ENCODE measurements at places on chromosomes 2 and 18. TPM values are rescaled to one million over a fixed set of nuclear protein-coding genes. Genes with fewer than 3 reads are reported as not detected.
A peak's percentile ranks its signal among the peaks of the same experiment; 100 is the strongest.

DNA sequence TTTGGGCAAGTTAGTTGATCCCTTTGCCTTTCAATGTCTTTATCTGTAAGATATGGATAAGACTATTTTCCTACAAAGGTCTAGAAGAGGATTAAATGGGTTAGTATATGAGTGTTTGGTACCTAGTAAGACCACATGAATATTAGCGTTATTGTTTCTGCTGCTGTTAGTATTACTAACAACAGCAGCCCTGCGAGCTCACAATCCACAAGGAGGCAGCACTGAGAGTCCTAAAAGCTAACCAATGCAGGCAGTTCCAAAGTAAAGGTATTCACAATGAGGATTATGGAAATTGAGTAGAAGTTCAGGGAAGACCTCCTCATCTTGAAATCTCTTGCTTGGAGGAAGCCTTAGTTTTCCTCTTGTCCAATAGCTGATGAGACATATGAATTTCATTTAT lies 248.9 kb downstream of the TDRD15 start:
- H3K4me3 ChIP-seq = no peak overlapping the region
- H3K27me3 ChIP-seq = no peaks in the 10 kb centered on the region
- no peak overlapping the region for H3K27ac ChIP-seq
- DNase-seq = no peak

TET3 gene
- 19.9 TPM for total RNA-seq

RNF125 gene
- total RNA-seq = 41.3 TPM

- H3K27ac ChIP-seq = no peak overlapping the region
- no peak overlapping the region for H3K4me3 ChIP-seq
- H3K27me3 ChIP-seq = no peaks in the 10 kb centered on the region
- no peaks in the 10 kb centered on the region for H3K4me1 ChIP-seq
- no peak for DNase-seq
- H3K36me3 ChIP-seq = no peaks in the 10 kb centered on the region
Observed at GRCh38 chr2:153543635-153544071, 65.1 kb upstream of the RPRM start.

- no peaks in the 10 kb centered on the region for H3K36me3 ChIP-seq
- no peak overlapping the region for H3K4me3 ChIP-seq
- H3K27me3 ChIP-seq = no peaks in the 10 kb centered on the region
- no peak for DNase-seq
Observed at GRCh38 chr2:7845332-7845731, 836.5 kb upstream of the ID2 start.

- H3K27ac ChIP-seq = no peak overlapping the region
- no peak overlapping the region for H3K4me3 ChIP-seq
- no peak for DNase-seq
- no peaks in the 10 kb centered on the region for H3K4me1 ChIP-seq
- no peaks in the 10 kb centered on the region for H3K27me3 ChIP-seq
Observed at GRCh38 chr2:215461836-215462532, 26.1 kb upstream of the FN1 start.

DNA sequence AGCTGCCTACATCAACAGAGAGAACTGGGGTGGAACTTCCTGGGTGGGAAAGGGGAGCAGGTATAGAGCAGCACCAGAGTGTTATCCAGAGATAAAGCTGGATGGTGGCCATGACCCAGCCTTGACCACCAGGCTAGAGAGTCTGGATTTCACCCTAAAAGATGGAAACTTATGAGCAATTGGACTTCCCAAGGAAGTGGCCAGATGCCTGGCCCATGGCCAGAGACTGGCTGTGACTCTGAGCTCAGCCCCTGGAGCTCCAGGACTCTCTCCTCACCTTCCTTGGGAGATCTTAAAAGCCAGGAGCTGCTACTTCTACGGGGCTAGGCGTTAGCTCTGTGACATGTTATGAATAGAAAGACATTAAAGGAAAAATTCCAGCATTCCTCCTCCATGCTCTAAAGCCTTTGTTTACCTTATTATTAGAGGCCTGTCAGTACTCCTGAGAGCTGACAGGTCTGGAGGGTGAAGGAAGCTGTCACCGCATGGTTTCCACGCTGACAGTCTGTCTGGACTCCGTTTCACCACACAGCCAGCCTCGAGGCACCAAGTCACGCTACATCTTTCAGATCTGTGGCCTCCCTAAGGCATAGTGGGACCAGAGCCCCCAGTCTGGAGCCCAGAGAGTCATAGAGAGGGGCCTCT lies 260.0 kb upstream of the SIX2 start:
- no peak overlapping the region for H3K27ac ChIP-seq
- no peaks in the 10 kb centered on the region for H3K36me3 ChIP-seq
- H3K4me3 ChIP-seq = no peak overlapping the region
- DNase-seq = no peak

LIPG gene
- total RNA-seq = not detected

DNA sequence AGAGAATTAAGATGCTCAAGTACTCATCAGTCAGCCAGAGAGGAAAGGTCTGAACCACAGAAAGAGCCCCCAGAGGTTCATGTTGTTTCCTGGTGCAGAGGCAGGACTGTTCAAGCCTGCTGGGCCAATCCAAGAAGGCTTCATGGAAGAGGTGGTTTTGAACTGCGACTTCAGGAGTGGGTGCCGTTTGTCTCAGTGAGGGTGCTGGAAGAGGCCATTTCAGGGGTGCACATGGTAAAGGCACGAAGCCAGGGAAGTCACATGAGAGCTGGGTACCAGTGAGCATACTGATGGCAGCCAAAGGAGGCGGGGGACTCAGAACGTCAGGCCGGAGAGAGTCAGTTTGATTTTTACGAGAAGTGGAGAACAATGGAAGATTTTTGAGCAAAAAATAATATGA lies 55.5 kb downstream of the EMILIN2 start:
- peaks cover 4% of the 10 kb centered on the region for H3K4me1 ChIP-seq
- H3K27me3 ChIP-seq = no peaks in the 10 kb centered on the region
- DNase-seq = no peak

DBI gene
- total RNA-seq = 186 TPM

DNA sequence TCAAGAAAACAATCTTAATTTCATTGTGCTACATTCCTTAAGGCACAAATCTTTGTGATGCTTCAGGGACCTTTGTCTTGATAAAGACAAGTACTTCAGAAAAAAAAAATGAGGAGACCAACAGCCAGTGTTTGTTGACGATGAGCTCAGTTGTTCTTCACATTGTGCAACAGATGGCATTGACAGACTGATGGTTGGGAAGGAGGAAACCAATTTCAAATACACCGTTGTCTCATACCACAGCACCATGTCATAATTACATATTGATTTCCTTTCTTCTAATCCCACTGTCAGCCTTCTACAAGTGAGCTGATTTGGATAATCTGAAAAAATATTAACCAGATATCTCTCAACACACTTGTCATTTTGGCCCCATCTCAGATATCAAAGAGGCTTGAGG lies 53.7 kb upstream of the GRB14 start:
- no peak for DNase-seq
- H3K27ac ChIP-seq = no peak overlapping the region
- no peak overlapping the region for H3K4me3 ChIP-seq
- no peaks in the 10 kb centered on the region for H3K36me3 ChIP-seq

GRCh38 chr2:219249203-219249980 lies 3.7 kb upstream of the TUBA4B start:
- H3K36me3 ChIP-seq = peaks cover 35% of the 10 kb centered on the region
- H3K4me3 ChIP-seq = peak overlapping the region; percentile 56
- peak overlapping the region; percentile 69 for H3K27ac ChIP-seq
- no peaks in the 10 kb centered on the region for H3K27me3 ChIP-seq

- H3K27ac ChIP-seq = no peak overlapping the region
- H3K4me3 ChIP-seq = peak overlapping the region; percentile 47
- DNase-seq = peak; percentile 28
- H3K4me1 ChIP-seq = peaks cover 4% of the 10 kb centered on the region
- H3K27me3 ChIP-seq = peaks cover 6% of the 10 kb centered on the region
- H3K36me3 ChIP-seq = no peaks in the 10 kb centered on the region
Observed at GRCh38 chr18:48007955-48008701, 77.7 kb upstream of the SMAD2 start.

ABCG5 gene
- total RNA-seq = not detected

- H3K4me1 ChIP-seq = peaks cover 67% of the 10 kb centered on the region
- H3K36me3 ChIP-seq = no peaks in the 10 kb centered on the region
- DNase-seq = no peak
- no peaks in the 10 kb centered on the region for H3K27me3 ChIP-seq
Observed at GRCh38 chr2:239259603-239260298, 141.1 kb downstream of the HDAC4 start.

COL4A4 gene
- total RNA-seq = not detected

GRCh38 chr2:191560411-191560980 lies 117.4 kb upstream of the NABP1 start:
- H3K36me3 ChIP-seq = no peaks in the 10 kb centered on the region
- H3K27ac ChIP-seq = no peak overlapping the region
- no peak for DNase-seq
- H3K4me3 ChIP-seq = no peak overlapping the region
- H3K4me1 ChIP-seq = no peaks in the 10 kb centered on the region

- no peaks in the 10 kb centered on the region for H3K36me3 ChIP-seq
- DNase-seq = no peak
- no peak overlapping the region for H3K4me3 ChIP-seq
- no peaks in the 10 kb centered on the region for H3K27me3 ChIP-seq
- H3K4me1 ChIP-seq = no peaks in the 10 kb centered on the region
Observed at GRCh38 chr2:55786280-55786679, 92.6 kb upstream of the PNPT1 start.

DNA sequence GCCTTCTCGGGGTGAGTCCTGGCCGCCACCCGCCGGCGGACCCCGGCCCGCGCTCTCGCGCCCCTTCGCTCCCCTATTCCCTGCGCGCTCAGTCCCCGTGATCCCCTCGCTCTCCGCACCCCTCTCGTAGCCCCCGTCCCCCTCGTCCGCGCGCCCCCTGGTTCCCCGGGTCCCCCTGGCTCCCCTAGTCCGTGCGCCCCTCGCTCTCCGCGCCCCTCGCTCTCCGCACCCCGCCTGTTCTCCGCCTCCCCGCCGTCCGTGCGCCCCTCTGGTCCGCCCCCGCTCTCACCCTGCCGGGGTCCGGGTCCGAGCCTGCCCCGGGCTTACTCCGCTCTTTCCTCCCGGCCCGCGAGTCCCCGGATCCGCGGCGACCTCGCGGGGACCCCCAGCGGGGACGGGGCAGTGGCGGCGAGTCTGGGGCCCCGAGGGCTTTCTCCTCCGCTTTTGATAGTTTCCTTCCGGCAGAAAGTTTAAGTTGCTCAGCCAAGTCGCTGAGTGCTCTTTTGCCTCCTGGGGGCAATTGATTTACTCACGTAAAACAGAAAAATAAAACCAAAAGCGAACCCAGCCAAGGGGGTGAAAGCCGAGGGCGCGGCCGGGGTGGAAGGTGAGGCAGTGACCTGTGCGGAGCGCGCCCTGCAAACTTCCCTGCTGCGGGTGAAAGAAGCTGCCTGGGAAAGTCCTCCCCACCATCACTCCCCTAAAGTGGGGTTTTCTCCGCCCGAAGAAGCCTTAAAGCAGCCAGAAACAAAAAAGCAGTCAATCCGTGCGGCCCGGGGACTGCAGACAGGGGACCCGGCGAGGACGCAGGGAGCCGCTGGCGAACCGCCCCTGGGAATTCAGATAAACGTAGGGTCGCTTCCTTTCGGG lies 568 bp downstream of the RAB31 start:
- H3K4me1 ChIP-seq = peaks cover 14% of the 10 kb centered on the region
- no peak for DNase-seq
- H3K27ac ChIP-seq = peak overlapping the region; percentile 12
- peaks cover 10% of the 10 kb centered on the region for H3K27me3 ChIP-seq
- no peaks in the 10 kb centered on the region for H3K36me3 ChIP-seq

- DNase-seq = no peak
- H3K36me3 ChIP-seq = no peaks in the 10 kb centered on the region
- H3K4me1 ChIP-seq = no peaks in the 10 kb centered on the region
- H3K27ac ChIP-seq = no peak overlapping the region
Observed at GRCh38 chr18:56289381-56289780, 349.0 kb downstream of the TXNL1 start.

LCT gene
- 0.48 TPM for total RNA-seq

DNA sequence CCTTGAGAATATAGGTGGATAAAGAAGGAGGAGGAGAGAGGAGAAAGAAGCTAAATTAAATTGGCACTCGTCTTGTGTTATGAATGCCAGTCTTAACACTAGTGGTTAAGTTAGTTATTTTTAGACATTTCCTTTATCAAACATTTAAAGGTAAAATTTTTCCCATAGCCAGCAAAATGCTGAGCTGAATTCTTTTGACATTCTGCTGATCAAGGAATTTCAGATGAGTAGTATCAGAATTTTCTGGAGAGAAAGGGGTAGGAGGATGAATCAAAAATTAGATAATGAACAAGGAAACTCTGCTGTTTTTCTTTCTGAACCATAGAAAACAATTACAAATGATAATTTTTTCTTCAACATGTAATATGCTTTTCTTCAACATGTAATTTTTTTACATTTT lies 52.5 kb downstream of the ASXL3 start:
- no peak for DNase-seq
- no peaks in the 10 kb centered on the region for H3K27me3 ChIP-seq
- no peak overlapping the region for H3K4me3 ChIP-seq
- no peaks in the 10 kb centered on the region for H3K36me3 ChIP-seq
- H3K27ac ChIP-seq = no peak overlapping the region
- no peaks in the 10 kb centered on the region for H3K4me1 ChIP-seq

DNA sequence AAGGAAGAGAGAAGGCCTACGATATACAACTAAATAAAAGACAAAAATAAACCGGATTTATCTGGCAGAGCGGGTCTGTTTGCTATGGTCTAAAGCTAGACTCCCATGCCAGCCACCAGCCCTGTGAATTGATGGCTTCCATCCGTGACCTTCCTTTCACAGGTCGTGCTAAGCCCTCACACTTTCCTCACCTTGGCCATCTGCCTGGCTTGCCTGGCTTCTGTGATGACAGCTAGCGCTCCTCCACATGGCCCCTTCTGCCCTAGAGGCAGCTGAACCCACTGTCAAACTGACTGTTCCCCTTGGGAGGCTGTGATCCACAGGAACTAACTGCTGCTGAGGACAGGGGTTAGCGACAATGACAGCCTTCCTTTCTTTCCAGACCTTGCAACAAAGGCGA lies 32.5 kb downstream of the GAREM1 start:
- H3K4me3 ChIP-seq = no peak overlapping the region
- no peaks in the 10 kb centered on the region for H3K27me3 ChIP-seq
- no peaks in the 10 kb centered on the region for H3K4me1 ChIP-seq
- DNase-seq = no peak
- no peaks in the 10 kb centered on the region for H3K36me3 ChIP-seq
- H3K27ac ChIP-seq = no peak overlapping the region

MYO7B gene
- not detected for total RNA-seq

- H3K27ac ChIP-seq = no peak overlapping the region
- H3K36me3 ChIP-seq = no peaks in the 10 kb centered on the region
- H3K4me1 ChIP-seq = peaks cover 22% of the 10 kb centered on the region
Observed at GRCh38 chr2:197992482-197993133, 188.2 kb downstream of the PLCL1 start.

CNGA3 gene
- not detected for total RNA-seq

- peak; percentile 25 for DNase-seq
- H3K36me3 ChIP-seq = no peaks in the 10 kb centered on the region
- H3K4me3 ChIP-seq = no peak overlapping the region
- no peaks in the 10 kb centered on the region for H3K27me3 ChIP-seq
Observed at GRCh38 chr18:45962461-45962860, 4.7 kb downstream of the EPG5 start.

- H3K4me1 ChIP-seq = no peaks in the 10 kb centered on the region
- no peaks in the 10 kb centered on the region for H3K27me3 ChIP-seq
- no peaks in the 10 kb centered on the region for H3K36me3 ChIP-seq
- H3K27ac ChIP-seq = no peak overlapping the region
- no peak for DNase-seq
Observed at GRCh38 chr18:25279133-25279532, 72.8 kb downstream of the ZNF521 start.

GRCh38 chr2:181441670-181442069 lies 15.5 kb upstream of the ITGA4 start:
- H3K36me3 ChIP-seq = no peaks in the 10 kb centered on the region
- H3K27ac ChIP-seq = no peak overlapping the region
- peaks cover 12% of the 10 kb centered on the region for H3K4me1 ChIP-seq
- DNase-seq = no peak

IL37 gene
- total RNA-seq = not detected
